Right atrium auricular region (tissue), 2 donors: ENCODE measurements at places on chromosomes 16 and 17.

- no peak for DNase-seq
Measured at GRCh38 chr16:88437367-88437964, 15.6 kb upstream of the ZFPM1 start.

GRCh38 chr16:12334852-12335251 is 358.3 kb downstream of the SNX29 start:
- no peak for DNase-seq

GRCh38 chr16:78381060-78381459 is 281.6 kb downstream of the WWOX start:
- DNase-seq: no peak

- no peak for DNase-seq
Measured at GRCh38 chr16:46833460-46833800, 2.5 kb upstream of the C16orf87 start.

- DNase-seq: no peak
Measured at GRCh38 chr16:3873482-3874173, 6.9 kb downstream of the CREBBP start.

GRCh38 chr17:29929006-29929532 is 959 bp downstream of the SSH2 start:
- DNase-seq: no peak

- DNase-seq: no peak
Measured at GRCh38 chr16:68627951-68628425, 17.1 kb upstream of the CDH3 start.

GRCh38 chr17:46883871-46884520 is 32.6 kb downstream of the WNT9B start:
- no peak for DNase-seq

DNA sequence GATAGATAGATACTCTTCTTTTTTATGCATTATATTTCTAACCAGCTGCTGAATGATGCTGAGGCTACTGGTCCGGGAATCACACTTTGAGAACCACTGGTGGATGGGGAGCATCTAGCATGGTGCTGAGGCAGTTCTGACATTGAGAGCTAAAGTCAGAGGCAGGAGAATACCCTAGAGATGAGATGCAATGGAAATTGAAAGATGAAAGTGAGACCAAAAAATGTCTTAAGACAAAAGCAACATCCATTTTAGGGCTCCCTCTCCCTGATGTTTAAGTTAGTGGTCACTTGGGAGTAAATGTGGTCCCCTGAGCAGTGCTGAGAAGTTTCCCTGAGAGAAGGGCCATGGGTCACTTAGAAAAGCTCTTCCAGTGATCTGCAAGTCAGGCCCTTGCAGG is 6.8 kb downstream of the PCTP start:
- DNase-seq: no peak

DNA sequence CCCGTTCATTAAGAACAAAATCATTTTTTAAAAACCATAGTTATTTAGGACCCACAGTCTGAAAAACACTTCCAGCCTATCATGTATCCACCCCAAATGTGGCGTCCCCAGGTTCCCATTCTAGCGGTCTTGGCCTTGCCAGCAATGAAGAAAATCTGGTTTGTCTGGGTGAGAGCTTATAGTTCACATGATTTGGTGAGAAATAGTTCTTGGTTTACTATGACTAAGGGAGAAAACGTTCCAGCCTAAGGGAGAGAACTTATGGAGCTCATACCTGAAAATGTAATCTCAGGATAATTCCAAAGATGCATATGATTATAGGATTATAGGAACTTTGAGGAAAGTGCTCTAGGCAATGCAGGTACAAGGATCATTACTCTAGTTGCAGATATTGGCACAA is 4.8 kb downstream of the MARVELD3 start:
- DNase-seq: no peak

DNA sequence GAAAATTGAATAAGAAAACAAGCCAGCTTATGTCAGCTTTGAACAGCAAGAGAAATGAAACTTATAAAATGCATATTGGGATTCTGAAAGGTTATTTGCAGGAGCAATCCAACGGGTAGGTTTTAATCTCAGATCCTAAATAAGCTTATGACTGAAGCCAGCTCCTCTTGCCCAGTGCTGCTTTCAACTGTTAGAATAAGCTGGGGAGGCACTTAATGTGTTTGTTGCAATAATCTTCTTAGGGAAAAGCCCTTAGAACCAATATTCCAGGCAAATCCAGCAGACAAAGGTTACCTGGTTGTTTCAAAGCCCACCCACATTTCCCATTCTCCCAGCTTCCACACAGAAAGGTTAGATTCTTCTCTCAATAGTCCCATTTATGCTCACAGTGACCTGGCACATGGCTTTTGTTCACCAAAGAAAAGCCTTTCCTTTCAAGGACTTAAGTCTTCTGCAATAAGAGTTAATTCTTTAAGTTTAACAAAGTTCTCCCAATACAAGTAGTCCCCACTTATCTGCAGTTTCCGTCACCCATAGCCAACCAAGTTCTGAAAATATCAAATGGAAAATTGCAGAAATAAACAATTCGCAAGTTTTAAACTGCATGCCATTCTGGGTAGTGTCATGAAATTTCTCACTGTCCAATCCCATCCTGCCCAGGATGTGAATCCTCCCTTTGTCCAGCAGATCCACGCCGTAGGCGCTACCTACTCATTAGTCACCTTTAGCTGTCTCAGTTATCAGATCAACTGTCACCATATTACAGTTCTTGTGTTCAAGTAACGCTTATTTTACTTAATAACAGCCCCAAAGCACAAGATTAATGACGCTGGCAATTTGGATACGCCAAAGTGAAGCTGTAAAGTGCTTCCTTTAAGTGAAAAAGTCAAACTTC is 5.9 kb downstream of the TEX2 start:
- no peak for DNase-seq

DNA sequence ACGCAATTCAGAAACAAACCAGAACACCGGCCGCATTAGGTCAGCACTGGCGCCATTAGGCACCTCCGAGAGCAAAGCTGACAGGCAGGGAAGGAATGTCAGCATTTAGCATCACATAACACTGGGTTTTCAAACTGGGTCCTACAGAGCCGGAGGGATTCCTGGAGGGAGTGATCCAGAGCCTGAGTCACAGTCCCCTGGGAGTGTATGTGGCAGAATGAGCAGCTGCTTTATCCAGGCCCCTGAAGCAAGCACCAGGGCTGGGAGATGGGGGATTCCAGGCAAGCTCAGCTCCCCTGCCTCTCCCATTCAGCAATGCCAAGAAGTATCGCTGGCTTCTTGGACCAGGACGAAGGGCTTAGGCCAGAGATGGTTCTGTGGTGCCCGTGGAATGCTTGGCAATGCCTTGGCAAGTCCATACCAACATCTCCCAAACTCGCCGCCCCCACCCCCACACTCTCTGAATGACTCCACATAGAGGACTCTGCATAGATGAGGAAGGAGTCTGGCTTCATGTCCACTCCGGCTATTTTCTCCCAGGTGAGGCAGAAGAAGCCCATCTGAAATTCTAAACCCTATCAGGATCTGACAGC is 20.4 kb downstream of the GAS7 start:
- DNase-seq: no peak

GRCh38 chr16:54281535-54282201 is 4.9 kb downstream of the IRX3 start:
- DNase-seq: no peak

DNA sequence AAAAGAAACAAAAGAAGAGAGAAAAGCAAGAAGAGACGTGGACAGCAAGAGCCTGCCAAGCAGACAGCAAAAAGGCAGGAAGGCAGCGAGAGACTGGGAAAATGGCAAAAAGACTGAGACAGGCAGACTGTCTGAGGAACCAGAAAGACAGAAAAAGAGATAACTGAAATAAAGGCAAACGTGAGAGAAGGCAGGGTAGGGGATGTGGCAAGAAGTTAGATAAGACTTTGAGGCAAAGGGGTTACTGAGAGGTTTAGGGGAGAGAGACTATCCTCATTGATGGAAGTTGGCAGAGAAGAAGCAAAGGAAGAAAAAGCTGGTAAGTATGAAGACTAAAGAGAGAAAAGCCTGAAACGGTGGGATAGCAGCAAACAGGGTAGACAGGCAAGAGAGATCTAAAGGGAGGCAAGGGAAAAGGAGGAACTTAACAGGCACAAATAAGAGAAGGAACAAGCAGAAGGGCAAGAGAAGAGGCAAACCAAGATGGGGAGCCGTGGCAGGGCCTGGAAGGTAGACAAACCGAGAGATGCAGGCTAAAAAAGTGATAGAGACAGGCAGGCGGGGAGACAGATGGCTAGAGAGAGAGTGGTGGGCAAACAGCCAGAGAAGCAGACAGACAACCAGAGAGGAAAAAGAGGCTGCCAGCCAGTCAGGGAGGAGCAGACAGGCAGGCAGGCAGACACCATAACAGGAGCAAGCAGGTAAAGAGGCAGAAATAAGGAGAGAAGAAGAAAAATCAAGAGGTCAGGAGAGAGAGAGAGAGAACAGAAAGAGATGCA is 7.1 kb upstream of the CHD3 start:
- DNase-seq: no peak

GRCh38 chr17:17525956-17526355 is 29.8 kb upstream of the RASD1 start:
- no peak for DNase-seq

DNA sequence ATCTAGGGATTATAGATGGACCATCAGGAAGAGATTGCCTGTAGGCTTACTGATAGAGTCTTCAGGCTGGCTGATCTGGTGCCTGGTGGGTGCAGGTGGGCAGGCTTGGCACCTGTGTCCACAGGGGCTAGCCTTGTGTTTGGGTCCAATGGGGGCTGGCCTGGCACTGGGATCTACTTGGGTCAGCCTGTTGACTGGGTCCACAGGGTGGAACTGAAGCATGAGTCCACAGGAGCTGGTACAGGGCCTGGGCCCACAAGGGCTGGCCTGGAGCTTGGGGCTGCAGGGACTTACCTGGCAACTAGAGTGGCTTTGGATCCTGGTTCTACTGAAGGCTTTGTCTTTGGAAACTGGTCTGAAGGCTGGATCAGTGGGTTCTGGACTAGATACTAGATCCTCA is 1217.7 kb downstream of the CDH11 start:
- no peak for DNase-seq

DNA sequence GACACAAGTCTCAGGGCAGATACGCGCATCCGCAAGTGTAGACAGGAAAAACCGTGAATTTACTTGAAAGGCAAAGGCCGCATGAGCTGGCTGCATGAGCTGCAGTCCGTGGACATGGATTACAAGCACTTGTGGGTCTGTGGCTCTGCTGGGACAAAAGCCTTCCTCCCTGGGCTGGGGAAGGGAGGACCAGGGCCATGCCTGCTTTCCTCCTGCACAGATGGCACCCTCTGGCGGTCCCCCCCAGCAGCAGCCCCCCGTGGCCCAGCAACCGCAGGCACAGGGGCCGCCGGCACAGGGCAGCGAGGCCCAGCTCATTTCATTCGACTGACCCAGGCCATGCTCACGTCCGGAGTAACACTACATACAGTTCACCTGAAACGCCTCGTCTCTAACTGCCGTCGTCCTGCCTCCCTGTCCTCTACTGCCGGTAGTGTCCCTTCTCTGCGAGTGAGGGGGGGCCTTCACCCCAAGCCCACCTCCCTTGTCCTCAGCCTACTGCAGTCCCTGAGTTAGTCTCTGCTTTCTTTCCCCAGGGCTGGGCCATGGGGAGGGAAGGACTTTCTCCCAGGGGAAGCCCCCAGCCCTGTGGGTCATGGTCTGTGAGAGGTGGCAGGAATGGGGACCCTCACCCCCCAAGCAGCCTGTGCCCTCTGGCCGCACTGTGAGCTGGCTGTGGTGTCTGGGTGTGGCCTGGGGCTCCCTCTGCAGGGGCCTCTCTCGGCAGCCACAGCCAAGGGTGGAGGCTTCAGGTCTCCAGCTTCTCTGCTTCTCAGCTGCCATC is 1.7 kb upstream of the MRPL12 start:
- no peak for DNase-seq

- no peak for DNase-seq
Measured at GRCh38 chr16:23962001-23962400, 126.2 kb downstream of the PRKCB start.

DNA sequence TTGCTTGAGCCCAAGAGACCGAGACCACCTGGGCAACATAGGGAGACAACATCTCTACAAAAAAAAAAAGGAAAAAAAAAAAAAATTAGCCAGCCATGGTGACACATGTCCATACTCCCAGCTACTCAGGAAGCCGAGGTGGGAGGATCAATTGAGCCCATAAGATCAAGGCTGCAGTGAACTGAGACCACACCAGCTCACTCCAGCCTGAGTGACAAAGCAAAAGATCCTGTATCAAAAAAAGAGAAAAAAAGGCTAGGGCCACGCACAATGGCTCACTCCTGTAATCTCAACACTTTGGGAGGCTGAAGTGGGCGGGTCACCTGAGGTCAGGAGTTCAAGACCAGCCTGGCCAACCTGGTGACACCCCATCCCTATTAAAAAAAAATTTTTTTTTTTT is 13.8 kb downstream of the SUMO2 start:
- DNase-seq: no peak

DNA sequence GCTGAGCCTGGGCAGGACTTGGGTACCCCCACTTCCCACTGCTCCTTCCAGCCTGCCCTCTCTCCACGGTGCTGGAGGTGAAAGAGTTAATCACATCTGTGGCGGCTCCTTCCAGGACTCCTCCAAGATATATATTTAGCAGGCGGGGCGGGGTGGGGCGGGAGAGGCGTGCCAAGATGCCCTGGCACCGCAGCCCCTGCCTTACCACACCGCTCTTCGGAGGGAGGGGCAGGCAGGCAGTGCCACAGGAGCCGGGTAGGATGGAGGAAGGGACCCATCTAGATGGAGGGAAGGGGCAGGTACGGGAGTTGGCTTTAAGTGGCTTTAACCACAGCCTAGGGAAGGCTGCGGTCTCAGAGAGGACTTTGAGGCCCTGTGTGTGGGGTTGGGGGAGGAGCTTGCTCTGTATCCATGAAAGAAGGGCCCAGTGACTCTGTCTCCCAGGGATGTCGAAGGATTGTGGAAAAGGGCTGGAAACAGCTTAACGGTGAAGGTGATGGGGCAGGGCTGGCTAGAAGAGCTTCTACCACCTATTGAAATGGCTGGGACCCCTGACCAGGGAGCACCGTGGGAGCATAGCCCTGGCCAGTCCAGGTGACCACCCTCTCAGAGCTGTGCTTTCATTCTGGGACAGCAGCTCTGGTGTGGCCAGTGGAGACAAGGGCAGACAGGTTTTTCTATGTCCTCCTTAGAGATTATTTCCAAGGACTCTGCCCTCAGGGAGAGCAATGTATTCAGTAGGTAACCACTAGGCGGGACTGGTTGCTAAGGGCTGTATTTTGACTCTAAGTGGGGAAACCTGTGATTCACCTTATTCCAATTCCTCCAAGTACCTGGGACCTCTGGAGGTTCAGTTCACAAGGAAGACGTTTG is 13.0 kb downstream of the GPR142 start:
- DNase-seq: no peak

GRCh38 chr17:81583589-81584342 is 31.6 kb upstream of the FAAP100 start:
- no peak for DNase-seq

- DNase-seq: no peak
Measured at GRCh38 chr16:4826980-4827379, 20.1 kb downstream of the GLYR1 start.

GRCh38 chr16:19294156-19294649 is 8.7 kb downstream of the CLEC19A start:
- peak; percentile 73 for DNase-seq
